ENCODE measurements at places on chromosomes 7 and 10.

GRCh38 chr10:15660990-15661389 lies 58.7 kb downstream of the ITGA8 start:
- no peak for DNase-seq

DNA sequence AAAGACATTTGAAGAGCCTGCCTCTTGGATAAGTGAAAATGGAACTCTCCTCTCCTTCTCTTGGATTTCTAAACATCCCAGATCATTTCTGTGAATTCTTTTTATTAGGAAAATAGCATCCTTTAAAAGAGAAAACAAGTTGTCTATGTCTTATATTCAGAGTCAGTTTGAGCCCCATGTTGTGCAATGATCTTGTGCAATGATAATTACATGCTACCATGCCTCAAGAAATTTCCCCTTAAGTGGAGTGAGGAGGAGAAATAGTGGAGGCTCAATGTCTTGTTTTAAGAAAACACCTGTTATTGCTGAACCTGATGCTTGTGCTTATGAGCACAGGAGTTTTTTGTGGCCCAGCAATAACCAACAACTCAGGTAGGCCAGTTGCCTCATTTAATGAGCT lies 103.6 kb downstream of the NPSR1 start:
- DNase-seq = no peak

DNA sequence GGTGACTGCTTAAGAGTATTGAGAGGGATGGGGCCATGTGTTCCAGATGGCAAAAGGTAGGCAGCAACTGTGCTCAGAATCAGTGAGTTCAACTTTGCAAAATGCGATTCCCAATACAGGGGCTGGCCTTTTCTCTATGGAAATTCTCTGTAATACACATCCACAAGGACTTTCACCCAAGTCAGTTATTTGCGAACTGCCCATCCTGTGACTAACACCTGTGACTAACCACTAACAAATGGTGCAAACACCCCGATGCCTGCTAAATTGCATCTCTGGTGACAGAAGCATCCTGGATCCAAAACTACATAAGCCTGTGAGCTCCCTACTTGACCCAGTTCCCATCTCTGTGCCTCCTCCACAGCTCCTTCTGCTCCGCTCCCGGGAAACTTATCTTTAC lies 9.0 kb upstream of the CUZD1 start:
- DNase-seq = no peak

GRCh38 chr7:2893411-2893861 lies 49.3 kb upstream of the GNA12 start:
- no peak for DNase-seq

DNA sequence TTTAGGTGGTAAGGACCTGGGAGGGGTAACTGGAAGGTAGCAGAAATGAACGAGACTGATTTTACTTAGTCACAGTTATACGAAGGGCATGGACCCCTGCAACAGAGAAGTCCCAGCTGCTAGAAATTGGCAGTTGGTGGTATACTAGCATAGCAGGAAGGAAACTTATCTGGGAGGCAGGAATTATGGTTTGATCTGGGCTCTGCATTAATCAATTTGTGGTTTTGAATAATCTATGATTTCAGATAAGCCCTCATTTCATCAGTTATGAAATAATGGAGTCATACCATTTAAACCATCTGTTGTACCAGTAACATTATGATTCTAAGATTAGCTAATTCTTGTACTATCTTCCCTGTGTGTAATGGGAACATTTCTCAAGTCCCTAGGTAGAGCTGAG lies 54.0 kb upstream of the TMEM229A start:
- no peak for DNase-seq

- DNase-seq = no peak
Observed at GRCh38 chr10:14254368-14254767, 76.4 kb downstream of the FRMD4A start.

DNA sequence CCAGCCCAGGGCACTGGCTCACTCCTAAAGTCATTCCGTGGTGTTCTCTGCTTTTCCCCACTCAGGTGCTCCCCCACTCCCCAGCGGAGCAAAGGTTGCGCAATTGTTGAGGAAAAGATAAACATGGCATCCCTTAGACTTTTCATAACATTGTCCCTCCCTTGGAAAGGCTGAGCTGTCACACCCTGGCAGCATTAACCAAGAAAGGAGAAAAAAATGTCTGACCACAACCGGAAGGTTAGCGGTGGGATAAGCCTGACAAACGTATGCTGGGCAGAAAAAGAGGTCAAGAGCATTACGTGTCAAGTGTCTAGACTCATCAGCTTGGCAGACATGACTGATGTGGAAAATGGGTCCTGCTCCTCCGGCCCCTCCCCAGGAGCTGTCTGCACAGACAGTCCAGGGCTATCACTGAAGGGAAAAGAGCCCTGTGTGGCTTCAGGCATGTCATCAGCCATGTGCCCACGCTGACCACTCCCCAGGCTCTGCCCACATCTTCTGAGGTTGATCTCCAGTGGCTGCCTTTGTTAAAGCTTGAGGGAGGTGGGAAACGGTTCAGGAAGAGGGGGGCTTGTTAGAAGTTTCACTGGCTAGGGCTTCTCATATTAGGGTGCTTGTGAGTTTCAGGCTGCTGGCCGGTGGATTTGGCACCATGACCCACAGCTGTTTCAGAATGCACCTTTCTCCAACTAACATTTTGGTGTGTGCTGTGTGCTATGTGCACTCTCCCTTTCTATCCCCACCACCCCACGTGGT lies 30.1 kb downstream of the BTBD16 start:
- no peak for DNase-seq

- no peak for DNase-seq
Observed at GRCh38 chr7:82175319-82175718, 268.3 kb downstream of the CACNA2D1 start.

DNA sequence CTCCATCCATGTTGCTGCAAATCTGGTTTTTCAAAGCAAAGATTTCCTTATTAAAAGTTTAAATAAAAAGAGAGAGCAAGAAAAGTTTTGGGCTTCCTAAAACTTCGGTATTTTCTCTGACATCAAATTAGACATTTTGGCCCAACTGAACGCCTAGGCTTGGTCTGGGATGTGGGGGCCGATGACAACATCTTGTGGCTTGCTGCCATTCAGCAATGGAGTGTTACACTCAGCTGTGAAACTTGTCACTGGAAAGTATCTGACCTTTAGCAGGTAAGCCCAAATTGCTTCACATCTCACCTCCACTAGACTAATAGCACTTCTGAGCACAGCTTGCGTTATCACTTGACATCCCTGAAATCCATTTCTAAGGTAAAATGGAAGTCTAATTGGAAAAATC lies 320.6 kb downstream of the GATA3 start:
- DNase-seq = no peak

GRCh38 chr10:30284865-30285594 lies 64.0 kb downstream of the MTPAP start:
- DNase-seq = no peak

DNA sequence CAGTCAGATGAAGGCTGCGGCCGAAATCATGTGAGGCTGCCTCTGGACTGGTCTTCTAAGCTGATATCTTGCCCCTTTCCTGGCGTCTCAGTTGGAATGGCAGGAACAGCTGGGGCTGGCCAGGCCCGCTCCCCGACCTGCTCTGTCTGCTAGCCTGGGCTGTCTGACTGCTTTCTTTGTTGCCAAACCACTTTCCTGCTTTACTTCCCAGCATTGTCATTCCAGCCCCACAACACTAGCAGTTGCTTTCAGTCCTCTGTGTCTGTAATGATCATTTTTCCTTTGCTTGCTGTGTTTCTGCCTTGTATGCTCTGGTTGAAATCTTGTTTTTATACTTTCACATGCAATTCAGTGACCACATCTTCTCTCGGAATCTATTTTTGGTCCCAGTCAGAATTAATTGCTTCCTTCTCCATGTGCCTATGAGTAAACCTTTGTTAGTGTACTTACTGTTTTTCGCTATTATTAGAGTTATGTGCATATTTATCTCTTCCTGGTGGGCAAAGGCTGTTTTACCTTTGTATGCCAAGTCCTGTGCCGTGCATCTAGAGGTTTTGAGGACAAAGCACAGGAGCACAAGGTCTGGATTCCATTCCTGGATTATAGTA lies 21.6 kb downstream of the PRPF18 start:
- DNase-seq = no peak

DNA sequence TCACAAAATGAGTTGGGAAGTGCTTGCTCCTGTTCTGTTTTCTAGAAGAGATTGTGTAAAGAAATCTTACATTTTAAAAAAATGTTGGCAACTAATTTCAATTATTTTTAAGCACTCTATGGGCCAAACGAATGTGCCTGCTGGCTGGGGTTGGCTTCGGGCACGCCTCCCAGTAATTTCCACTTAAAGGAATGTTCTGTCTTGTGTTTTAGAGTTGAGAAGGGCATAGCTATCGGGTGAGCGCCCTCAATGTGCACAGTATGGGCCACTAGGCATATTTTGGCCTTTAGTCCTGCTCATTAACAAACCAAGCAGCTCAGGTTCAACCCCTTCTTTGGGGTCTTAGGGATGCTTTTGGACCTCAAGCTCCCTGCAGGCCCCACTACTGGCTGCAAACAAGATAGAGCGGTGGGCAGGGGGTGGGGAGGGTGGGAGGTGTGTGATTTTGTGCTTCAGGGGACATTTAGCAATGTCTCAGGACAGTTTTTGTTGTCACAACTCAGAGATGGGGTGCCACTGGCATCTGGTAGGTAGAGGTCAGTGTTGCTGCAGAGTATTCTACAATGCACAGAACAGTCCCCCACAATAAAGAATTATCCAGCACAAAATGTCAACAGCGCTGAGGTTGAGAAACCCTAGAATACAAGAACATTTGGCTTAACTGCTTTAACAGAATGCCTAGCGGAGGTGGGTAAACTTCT lies 40.7 kb downstream of the TACC2 start:
- no peak for DNase-seq

GRCh38 chr7:98249106-98249505 lies 2.9 kb downstream of the TECPR1 start:
- no peak for DNase-seq

GRCh38 chr7:140059273-140060242 lies 3.2 kb downstream of the PARP12 start:
- peak; percentile 14 for DNase-seq

- DNase-seq = no peak
Observed at GRCh38 chr10:21171197-21171935, 274.3 kb upstream of the NEBL start.

DNA sequence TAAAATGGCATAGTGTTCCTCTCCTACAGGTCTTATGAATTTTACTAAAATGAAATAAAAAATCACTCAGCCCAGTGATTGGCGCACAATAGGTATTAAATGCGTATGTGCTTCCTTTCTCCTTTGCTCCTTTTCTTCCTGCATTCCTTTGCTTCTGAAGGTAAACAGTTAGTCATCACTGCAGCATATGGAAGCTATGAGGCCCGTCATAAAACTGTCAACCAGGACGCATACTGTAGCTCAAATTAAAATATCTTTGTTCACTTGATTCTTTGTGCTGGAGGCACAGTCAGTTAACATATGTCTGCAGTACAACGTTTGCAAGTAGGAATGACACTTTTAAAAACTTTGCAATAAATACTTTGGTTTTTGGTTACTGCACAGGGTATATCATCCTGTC lies 374.7 kb downstream of the TCERG1L start:
- DNase-seq = no peak

DNA sequence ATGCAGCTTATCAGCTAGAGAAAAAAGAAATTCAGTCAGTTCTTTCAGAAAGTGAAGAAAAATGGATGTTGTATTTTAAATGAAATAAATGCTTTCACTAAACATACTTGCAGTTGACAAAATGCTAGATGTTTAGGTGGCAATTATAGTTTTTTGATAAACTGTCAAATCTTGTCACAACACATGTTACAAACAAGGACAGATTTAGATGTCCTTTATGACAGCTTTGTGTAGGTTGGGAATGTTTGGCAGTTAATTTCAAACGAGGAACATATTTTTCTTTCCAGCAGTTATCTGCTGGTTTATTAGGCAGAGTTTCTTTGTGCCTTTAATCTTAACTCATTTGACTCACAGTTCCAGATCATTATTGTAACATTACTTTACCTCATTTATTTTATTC lies 3.1 kb upstream of the PRPS1L1 start:
- DNase-seq = no peak

- DNase-seq = no peak
Observed at GRCh38 chr10:125797994-125798662, 22.5 kb upstream of the MMP21 start.

GRCh38 chr10:54066646-54067045 lies 734.4 kb downstream of the PCDH15 start:
- DNase-seq = no peak

GRCh38 chr10:34232481-34232880 lies 582.6 kb downstream of the PARD3 start:
- DNase-seq = no peak

DNA sequence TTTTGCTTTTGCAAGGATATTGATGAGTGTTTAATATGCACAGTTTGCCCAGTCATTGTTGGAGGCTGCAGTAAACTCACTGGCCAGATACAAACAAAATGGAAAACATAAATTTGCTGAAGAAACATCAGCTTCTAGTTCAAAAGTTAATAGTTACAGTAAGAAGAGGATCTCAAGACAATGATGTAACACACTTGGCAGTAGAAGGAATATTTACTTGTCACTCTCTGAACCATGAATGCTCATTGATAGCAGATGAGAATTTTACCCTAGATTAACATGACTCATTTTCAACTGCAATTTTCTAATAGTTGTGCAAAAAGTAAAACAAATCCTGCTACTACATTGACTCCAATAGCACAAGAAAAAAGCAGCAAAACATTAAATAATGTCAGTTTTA lies 47.7 kb downstream of the VWC2 start:
- no peak for DNase-seq

GRCh38 chr7:28774261-28774988 lies 183.7 kb downstream of the TRIL start:
- peak; percentile 77 for DNase-seq

GRCh38 chr10:50417486-50417885 lies 166.2 kb upstream of the ASAH2 start:
- no peak for DNase-seq

DNA sequence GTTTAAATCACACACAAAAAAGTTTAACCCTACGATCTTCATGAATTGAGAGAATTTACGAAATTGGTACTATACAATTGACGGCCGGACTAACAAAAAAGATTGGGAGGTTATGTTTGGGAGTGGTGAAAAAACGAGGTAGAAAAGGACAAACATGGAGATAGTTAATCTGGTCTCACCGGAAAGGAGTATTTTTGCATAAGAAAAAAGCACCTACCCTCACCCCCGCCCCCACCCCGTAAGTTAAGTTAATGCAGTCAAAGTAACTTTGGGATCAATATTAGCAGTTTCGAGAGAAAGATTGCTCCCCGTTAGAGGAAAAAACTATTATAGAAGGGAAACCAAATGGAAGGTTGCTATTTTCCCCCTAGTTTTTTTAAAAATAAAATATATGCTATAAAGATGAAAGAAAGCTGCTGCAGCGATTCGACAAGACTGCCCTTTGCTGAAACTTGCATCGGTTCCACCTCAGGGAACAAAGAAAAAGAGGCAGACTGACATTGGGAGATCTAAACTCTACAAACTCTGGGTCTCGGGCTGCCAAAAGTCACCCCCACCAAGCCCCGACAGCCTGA lies 3.5 kb downstream of the SP8 start:
- DNase-seq = no peak

DNA sequence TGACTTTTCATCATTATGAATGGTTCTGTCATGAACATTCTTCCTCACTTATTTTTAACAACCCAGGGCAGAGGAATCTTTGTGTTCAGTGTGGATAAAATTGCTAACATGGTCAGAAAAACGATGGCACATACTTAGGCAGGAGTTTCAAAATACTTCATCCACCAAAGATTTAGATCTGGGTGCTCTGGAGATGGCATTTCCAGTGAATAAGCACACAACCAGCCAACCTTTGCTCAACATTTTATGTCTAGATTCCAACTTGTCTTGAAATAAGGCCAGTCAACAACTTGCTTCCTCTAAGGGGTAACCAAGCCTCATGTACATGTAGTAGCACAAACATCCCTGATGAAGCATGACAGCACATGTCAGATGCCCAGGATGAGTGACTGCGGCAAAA lies 33.4 kb upstream of the ADRB1 start:
- DNase-seq = no peak

- no peak for DNase-seq
Observed at GRCh38 chr10:114095559-114096337, 52.1 kb downstream of the ADRB1 start.
